Karpas-422 (cell line): ENCODE measurements at places on chromosomes 4 and X.

DNA sequence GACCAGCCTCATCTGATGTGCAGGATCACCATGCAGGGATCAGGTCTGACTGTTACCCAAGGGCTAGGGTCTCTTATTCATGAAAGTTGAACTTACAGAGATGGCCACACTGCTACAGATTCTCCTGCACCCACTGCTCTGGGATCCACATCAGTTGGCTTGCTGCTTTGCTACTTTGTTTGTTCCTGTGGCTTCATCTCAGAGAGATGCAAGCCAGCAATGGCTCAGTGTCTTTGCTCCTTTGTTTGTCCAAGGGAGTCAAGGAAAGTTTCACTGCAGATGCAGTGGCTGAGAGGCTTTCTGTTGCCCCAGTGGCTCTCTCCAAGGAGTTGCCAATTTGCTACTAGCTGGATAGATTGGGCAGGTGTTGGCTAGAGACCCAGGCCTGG, 70.3 kb upstream of the UGT2B7 start:
- no peak for DNase-seq

DNA sequence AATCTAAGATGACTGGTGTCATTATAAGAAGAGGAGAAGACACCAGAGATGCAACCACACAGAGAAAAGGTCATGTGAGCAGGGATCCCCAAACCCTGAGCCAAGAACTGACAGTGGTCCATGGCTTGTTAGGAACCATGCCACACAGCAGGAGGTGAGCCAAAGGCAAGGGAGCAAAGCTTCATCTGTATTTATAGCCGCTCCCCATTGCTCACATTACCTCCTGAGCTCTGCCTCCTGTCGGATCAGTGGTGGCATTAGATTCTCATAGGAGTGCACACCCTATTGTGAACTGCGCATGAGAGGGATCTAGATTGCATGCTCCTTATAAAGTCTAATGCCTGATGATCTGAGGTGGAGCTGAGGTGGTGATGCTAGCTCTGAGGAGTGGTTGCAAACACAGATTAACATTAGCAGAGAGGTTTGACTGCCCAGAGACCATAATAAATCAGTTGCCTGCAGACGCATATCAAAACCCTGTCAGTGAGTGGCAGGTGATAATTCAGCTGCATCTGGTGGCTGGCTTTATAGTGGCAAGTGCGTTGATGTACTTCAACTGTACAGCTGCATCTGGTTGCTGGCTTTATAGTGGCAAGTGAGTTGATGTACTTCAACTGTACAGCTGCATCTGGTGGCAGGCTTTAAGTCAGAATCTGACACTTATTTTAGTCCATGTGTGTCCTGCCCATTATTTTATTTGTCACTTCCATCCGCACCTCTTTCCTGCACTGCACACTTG, 19.8 kb upstream of the CXCL2 start:
- DNase-seq = no peak

DNA sequence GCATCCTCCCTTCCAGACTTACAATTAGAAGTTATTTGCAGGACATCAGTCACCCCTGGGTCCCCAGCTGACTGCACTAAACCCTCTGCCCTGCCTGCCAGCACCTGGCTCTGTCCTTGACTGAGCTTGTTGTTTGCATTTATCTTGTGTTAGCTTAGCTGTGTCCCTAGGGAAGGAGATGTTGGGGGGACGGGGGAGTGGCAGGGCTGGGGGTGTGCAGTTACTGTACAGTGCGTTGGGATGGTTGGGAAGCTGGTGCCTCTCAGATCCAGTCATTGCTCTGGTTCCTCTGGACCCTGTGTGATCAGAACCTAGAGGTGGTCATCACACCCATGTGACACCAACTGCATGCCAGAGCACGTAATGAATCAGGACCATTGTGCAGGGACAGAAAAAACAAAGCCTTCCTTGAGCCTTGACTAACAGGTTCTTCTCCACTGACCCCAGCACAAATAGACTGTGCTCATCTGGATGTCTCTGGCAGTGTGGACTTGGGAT, 32.7 kb upstream of the PROM1 start:
- DNase-seq = no peak

GRCh38 chrX:107565931-107566603, 62.2 kb upstream of the PRPS1 start:
- no peak for DNase-seq

DNA sequence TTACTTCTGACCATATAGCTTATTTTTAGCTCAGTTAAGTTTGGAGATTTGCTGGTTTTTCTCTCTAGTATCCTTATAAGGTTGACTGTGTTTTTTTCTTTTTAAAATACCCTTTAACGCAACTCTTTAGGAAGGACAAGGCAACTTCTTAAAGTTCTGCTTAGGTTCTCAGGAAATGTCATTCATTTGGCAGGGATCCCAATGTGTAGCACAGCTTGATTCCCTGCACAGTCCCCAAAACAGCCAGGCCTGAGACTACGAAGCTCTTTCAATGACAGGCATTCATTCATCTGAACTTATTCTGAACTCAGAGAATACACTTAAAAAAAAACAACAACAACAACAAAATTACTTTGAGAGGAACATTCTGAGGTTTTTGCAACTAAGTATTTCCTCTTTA, 1765.8 kb downstream of the PCDH7 start:
- no peak for DNase-seq
